Tongue (tissue), 3 donors: ENCODE measurements at places on chromosomes 11 and 22.

- DNase-seq = no peak
These were observed 2.7 kb downstream of the GNAZ start for GRCh38 chr22:23072911-23073491.

DNA sequence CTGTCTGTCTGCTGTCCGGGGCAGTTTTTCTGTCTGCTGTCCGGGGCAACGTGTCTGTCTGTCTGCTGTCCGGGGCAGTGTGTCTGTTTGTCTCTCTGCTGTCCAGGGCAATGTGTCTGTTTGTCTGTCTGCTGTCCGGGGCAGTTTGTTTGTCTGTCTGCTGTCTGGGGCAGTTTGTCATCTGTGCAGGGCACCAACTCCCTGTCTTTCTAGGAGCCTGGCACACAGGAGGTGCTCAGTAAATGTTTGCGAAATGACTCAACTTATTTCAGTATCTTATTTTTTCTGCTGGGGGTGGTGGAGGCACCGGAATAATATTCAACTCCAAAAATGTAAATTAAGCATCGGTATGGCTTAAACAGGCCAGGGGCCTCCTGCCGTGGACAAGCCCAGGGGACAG is 12.0 kb upstream of the TTLL12 start:
- no peak for DNase-seq

DNA sequence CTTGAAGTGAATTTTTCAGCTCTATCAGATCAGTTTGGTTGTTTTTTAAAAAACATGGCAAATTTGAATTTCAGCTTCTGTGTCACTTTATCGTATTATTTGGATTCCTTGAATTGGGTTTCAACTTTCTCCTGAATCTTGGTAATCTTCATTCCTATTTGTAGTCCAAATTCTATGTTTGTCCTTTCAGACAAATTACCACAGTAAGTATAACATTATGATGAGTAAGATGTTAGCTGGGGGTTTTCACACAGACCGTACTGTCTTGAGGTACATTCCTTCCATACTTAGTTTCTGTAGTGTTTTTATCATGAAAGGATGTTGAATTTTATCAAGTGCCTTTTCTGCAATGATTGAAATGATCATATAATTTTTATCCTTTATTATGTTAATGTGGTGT is 28.0 kb downstream of the OR5B17 start:
- DNase-seq = no peak

DNA sequence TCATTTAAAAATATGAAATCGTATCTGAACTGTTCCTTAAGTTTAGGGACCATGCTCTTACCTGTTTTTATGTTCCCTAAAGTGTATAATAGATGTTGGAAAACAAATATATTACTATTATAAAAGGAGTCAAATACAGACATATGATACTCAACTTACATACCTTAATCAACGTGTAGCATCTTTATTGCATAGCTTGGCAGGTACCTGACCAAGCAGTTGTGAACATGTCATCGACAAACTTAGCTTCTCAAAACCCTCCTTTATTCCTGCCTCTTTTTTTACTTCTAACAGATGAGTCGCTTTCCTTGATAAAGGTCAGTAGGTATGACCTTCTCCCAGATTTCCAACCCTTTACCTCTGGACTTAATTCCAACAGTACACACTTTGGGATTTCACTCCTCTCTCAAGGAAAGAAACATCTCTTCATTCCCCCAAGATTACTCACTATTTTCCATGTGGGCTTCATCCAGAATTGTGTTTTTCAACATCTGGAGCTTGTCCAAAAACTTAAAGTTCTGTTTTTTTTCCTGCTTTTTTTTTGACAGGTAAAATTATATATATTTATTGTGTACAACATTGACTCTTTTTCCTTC is 11.9 kb downstream of the HIPK3 start:
- peak; percentile 38 for DNase-seq

DNA sequence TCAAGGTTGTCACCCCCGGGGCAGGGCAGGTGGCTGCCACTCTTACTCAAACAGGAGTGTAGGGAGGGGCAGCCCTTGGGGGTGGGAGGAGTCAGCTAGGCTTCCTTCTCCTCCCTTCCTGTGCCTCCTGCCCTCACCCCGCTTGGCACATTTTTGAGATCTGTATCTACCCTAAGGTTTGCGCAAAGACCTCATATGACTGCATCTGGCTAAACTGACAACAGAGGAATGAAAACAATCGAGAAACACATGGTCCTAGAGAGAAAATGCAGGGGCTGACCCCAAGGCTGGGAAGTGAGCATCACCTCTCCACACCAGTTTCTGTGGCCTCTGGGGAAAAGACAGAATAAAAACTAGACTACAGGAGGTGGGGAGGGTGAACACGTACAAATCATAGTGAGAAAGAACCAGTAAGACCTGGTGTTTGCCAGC is 28.1 kb downstream of the IGSF9B start:
- no peak for DNase-seq

DNA sequence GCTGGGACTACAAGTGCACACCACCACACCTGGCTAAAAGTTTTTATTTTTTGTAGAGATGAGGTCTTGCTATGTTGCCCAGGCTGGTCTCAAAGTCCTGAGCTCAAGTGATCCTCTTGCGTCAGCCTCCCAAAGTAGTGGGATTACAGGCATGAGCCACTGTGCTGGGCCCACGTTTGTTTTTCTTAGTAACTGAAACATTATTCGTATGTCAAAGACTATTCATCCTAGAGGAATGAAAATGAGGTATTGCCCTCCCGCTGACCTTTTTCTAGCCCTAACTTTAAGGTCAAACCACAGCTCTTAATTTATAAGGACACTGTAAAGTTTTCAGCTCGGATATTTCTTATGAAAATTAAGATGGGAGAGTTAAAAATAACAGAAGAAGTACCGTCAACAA is 33.2 kb upstream of the PAX6 start:
- no peak for DNase-seq

DNA sequence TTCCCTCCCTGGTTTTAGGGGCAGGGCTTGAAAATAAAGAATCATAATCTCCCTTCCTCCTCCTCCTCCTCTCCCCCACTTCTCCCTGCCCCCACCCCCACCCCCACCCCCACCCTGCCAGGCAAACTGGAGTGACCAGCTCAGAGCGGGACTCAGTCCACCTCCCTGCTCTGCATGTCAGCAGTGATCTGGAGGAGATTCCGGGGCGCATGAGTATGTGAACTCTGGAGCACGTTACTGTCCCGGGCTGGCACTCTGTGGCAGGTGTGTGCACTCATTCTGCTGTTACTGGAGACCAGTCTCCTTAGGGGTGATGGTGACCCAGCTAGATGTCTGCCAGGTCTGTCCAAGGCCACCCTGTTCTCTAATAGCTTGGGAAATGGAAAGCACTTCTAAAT is 33.9 kb downstream of the MARK2 start:
- no peak for DNase-seq

DNA sequence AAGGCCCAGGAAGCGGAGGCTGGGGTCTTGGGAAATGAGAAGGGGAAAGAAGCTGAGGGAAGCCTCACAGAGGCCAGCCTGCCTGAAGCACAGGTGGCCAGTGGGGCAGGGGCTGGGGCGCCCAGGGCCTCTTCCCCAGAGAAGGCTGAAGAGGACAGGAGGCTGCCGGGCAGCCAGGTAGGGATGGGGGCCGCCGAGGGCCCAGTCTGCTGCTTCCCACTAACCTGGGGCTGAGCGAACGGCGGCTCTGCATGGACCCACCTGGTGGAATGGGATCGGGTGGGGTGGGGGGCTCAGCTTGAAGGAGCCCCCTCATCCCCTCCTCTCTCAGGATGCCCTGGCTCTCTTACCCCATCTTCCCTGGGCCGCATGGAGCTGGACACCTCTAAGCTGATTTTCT is 7.7 kb downstream of the EHBP1L1 start:
- DNase-seq = no peak

DNA sequence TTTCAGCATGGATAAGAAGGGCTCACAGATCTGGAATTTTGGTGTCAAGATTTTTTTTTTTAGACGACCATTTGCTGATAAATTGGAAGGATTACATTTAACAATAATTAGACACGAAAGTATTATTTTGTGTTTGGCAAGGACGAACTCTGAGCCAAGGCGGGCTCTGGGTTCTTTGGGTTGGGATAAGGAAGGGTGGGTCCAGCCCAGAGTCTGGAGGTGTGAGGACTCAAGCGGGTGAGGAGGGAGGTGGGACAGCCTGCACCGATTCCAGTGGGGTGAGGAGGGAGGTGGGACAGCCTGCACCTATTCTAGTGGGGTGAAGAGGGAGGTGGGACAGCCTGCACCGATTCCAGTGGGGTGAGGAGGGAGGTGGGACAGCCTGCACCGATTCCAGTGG is 4.1 kb downstream of the B3GAT1 start:
- no peak for DNase-seq

DNA sequence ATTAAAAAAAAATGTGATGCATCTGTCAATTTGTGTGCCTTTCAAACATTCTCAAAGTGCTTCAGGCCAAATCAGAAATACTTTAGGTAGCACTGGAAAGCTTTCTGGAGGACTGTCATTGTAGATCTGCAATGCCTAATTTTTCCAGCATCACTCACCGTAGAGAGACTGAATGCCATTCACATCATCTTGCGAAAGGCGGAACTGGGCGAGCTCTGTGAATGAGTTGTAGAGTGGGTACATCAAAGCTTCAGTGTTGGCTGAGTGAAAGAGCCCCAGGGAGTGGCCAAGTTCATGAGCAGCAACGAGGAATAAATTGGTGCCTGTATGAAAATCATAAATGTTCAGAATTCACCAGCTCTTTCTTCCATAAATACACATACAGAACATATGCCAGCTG is 4.0 kb downstream of the MMP10 start:
- DNase-seq = no peak

DNA sequence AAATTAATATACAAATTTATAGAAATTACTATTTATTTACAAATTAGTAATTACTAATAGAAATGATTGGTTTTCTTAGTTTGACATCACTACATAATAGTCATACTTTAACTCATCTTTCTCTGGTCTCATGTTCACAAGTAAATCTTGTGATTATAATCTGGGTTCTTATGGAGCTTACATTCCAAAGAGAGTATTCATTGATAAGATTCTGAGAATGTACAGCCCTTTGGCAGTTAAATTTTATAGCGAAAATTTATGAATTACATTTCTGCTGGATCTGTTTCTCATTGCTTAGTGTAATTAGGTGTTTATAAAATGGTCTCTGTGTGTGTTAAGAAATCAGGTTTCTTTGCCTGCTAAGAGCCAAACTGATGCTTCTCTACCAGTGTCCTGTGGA is 175.2 kb downstream of the TMEM135 start:
- no peak for DNase-seq

DNA sequence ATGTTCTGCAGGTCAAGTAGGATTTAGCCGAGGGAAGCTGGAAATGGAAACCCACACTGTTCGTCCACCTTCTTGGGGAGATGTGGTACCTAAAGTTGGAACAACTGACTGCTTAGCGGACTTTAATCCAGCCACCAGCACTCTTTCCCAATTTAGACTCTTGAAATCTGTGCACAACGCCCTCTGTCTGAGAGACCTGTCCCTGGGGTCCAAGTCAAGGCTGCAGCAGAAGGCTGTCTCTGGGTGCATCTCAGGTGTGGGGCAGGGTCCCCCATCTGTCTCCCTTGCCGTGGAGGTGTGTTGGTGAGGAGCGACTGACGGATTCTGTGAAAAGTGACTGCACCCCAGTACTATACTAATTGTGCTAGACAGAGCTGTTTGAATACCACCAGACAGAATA is 168.2 kb upstream of the CADM1 start:
- no peak for DNase-seq

DNA sequence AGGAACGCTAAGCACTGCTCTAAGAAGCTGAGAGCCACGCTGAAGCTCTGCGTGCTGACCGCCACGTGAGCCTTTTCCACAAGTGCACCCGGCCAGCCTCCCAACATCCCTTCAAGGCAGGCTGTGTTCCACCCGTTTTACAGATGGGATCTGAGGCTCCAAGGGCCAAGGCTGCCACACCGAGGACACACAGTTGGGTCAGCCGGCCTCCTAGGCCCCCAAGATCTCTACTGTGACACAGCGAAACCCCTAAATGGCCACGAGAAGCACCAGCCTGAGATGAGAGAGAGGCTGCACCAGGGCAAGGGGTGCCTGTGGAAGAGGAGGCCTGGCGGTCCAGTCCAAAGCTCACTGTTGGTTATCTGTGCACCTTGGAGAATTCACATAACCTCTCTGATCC is 11.8 kb upstream of the CD5 start:
- no peak for DNase-seq
